ENCODE measurements at places on chromosomes 12 and 14.

DNA sequence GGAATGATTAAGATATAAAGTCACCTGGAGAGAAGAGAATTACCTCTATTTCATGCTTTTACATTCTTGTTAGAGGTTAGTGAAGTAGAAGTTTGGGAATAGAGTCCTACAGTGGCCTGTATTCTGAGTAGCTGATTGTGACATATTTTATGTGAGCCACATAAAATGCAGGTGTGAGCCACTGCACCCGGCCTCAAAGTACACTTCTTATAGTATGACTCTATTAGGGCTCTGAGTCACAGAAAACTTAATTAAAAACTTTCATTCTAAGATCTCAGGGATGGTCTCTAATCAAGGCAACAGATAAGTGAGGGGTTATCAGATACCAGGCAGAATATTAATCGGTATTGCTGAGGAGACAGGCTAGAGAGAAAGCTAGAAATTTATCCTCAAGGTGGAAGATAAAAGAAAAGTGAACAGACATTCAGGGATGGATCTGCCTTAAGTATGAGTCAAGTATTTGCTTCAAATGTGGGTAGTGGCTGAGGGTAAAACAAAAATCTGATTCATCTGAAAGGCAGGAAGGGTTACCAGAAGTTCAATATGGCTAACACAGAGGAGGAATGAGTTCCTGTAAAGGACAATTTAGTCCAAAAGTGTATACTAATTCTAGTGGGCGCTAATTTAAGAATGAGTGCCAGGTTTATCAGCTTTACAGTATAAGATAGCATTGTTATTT, 5.5 kb upstream of the G2E3 start:
- DNase-seq, result peak; percentile 53

DNA sequence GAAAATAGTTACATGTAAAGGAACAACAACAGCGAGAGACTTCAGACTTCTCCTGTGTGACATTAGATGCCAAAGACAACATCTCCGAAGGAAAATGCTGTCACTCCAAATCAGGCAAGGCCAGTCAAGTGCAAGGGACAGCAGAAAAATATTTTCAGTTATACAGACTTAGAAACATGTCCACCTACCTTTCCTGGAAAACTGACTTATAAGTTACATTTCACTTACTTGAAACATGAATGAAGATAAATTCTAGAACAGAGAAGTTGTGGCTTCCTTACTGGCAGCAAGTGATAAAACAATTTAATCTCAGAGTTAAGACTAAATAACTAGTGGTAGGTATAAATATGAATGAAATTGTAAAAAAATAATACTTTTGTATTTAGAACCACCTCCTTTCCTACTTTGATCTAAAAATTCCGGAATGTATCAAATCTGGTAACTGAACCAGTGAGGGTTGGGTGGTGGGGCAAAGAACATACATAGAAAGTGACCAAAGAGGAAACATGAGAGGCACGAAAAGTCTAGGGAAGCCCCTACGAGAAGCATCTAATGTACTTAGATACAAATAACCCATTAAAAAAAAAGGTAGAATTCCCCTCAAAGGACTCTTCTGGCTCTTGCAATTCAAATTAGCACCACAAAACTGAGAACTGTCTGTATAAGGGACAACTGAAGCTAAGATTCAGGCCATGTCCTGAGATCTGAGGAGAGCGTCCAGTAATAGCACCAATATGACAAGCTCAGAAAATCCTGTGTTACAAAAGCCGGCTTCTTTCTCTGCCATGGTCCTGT, 21.2 kb downstream of the MTHFD1 start:
- DNase-seq, result no peak

DNA sequence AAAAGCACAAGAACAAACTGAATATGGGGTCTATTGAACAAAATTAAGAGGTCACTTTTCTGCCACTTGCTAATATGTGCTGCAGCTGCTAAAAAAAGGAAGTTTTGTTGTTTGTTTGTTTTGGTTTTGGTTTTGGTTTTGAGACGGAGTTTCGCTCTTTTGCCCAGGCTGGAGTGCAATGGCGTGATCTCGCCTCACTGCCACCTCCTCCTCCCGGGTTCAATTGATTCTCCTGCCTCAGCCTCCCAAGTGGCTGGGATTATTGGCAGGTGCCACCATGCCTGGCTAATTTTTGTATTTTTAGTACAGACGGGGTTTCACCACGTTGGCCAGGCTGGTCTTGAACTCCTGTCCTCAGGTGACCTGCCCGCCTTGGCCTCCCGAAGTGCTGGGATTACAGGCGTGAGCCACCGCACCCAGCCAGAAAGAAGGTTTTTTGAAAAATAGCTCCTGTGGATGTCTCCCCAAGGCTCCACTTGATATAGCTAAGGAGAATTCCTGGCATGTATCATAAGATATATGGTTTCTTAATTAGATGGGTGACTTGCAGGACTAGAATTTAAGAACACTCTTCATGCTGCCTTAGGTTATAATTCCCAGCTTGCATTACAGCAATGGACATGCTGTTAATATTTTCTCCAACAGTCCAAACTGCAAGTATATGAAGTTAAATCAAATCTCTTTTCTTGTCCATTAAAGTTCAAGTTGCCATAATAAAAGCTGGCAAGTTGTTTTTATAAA, 237.6 kb upstream of the AMIGO2 start:
- DNase-seq, result no peak

GRCh38 chr14:76662580-76662979, 98.7 kb upstream of the VASH1 start:
- DNase-seq, result no peak

- no peak for DNase-seq
Measured at GRCh38 chr12:80837342-80837978, 100.3 kb downstream of the LIN7A start.

DNA sequence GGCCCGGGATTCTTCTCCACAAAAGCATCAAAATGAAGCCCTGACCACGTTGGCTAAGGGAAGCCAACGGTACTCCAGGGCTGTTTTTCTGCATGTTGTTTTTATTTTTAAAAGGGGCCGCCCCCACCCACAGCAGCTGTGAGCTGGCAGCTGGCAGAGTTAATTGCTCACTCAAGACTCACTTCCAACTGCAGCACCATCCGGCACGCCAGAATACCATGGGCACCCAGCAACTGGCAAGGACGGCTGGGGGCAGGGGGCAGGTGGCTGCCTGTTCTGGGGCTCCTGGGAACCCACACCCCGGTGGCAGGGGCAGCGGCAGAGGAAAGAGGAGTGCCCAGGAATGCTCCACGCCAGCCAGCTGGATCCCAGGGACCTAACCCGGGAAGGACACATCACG, 44.3 kb downstream of the NCOR2 start:
- peak; percentile 29 for DNase-seq

- no peak for DNase-seq
Measured at GRCh38 chr14:102593061-102593824, 794 bp downstream of the RCOR1 start.

GRCh38 chr12:92076101-92076500, 69.5 kb downstream of the BTG1 start:
- no peak for DNase-seq

DNA sequence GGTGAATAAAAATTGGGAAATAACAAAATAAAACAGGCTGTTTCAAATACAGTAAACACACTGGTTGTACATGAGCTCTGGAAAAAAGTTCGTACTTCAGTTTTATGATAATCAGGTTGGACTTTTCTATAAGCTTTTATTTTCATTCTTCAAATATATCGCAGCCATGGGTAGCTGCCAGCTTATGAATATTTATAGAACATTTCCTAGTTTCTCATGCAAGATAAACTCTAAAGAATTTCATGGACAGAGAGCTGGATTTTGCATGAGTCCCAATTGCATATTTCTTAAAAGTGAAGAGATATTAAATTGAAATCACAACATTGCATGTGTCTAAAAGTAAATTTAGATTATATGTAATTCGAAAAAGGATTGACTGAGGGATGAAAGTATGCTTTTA, 827.6 kb downstream of the SLC6A15 start:
- DNase-seq, result no peak

GRCh38 chr12:64681200-64682052, 71.1 kb downstream of the RASSF3 start:
- no peak for DNase-seq

GRCh38 chr12:6250343-6250742, 50.1 kb downstream of the CD9 start:
- no peak for DNase-seq

DNA sequence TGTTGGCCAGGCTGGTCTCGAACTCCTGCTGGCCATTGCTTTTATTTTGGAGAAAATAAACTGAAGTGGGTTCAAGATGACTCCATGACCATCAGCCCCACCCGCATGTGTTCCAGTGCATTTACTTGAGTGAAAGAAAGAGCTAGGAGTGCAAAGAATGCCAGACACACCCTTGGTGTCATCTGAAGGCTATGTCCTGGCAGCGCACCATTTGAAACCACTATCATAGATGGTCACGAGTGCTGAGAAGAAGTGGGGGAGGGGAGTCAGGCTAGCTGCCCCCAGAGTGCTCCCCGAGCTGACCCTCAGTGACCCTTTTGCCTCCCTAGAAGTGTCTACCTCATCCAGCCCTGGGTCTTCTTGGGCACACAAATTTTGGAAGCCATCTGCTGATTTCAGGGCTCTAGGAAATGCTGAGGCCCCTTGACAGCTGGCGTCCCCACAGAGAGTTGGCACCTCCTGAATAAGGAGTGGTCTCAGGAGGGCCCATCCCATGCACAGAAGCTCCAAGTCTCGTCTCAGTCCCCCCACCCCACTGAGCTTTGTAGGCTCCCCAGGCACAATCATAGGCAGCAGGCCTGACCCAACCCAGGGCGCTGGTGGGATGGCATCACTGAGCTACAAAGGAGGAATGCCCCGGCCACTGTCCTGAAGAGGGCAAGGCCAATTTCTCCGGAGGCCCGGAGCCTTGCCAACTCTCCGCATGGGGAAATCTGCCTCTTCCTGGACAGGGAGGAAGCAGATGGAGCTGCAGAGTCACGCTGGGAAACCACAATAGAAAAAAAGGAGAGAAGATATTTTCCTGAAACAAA, 28.0 kb downstream of the PXN start:
- no peak for DNase-seq

- no peak for DNase-seq
Measured at GRCh38 chr12:121718653-121719239, 6.2 kb downstream of the TMEM120B start.

DNA sequence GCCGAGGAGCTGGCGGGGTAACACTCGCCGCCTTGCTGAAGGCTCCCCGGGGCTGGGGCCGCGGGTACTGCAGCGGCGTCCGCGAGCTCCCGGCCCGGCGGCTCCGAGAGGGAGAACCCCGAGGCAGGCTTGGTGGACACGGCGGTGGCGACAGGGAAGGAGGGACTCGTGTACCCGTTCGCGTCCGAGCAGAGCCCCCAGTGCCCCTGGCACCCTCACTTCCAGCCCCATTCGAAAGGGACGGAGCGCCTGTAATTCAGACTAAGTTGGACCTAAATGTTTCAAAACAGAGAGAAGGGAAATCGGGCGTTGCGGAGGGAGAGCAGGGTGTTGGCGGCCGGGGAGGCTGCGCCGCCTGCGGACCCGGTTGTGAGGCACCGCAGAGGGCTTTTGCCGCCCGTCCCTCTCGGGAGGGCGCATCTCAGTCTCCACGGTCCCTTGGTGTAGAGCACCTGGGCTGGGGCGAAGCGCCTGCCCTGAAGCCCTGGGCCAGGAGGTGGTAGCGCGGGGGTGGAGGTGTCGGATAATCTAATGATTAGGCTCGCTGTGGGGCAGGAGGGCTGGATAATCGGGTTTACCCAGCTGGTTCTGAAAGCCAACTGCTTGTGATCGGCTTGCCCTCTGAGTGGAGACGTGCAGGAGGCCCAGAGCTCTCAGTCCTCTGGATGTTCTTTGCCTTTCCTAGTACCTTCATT, 771 bp downstream of the DAAM1 start:
- DNase-seq, result peak; percentile 74

GRCh38 chr12:119406308-119406707, 71.8 kb downstream of the CCDC60 start:
- DNase-seq, result no peak

GRCh38 chr14:104306450-104307040, 168.2 kb downstream of the KIF26A start:
- DNase-seq, result no peak

DNA sequence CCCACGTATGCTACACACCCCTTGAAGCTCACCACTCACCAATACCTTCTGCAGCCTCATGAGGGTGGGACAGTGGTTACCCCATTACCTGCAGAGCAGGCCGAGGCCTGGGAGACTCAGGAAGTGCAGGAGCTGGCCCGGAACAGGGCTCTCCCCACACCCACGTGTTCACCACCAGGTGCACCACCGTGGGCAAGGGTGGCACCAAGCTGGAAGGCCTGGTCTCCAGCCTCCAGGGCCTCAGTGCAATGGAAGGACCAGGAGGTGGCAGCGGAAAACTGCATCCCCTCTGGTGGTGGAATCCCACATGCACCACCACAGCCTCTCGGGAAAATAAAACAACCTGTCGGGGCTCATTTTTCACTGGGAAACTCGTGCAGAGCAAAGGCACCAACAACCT, 36.4 kb downstream of the ITPK1 start:
- DNase-seq, result no peak

GRCh38 chr14:91062600-91062999, 2.2 kb upstream of the RPS6KA5 start:
- DNase-seq, result no peak

GRCh38 chr14:50985124-50985858, 41.0 kb upstream of the PYGL start:
- DNase-seq, result no peak

GRCh38 chr14:53354336-53354735, 201.2 kb upstream of the DDHD1 start:
- no peak for DNase-seq

GRCh38 chr12:65229441-65229840, 49.0 kb upstream of the MSRB3 start:
- no peak for DNase-seq

- DNase-seq, result no peak
Measured at GRCh38 chr12:21699851-21700250, 42.2 kb upstream of the LDHB start.

- no peak for DNase-seq
Measured at GRCh38 chr14:59044707-59045106, 143.8 kb upstream of the DAAM1 start.

DNA sequence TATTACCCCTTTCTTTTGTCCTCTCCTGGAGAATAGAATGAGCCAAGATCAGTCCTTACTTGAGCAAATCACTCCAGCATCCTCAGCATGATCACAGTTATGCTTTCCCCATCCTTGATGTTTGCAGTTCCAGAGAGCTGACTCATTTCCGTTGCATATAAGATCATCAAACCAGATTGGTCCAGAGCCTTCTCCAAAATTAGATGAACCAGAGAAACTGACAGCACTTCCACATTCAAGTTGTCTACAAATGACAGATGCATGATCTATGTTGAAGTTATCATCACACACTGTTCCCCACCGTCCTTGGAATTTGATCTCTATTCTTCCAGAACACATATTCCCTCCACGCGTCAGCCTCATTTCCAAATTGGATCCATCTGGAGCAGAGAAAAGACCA, 4.8 kb downstream of the CD163 start:
- DNase-seq, result no peak

DNA sequence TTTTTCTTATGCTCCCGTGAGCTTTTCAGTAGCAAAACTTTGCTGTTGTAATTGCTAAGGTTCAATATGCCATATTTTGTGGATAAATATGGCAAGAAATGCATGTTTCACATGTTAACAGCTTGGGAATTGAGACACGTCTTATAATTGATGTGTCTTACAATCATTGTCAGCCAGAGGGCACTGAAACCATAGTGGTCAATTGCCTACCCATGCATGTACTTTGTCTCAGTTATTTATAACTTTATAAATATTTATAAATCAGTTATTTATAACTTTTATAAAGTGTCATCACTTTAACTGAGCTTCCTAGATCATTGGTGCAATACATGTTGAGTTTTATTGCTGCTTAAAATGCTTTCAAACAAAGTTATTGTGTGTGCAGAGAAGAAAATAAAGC, 82.0 kb downstream of the CATSPERB start:
- peak; percentile 23 for DNase-seq

GRCh38 chr14:37587881-37588666, 7.0 kb downstream of the FOXA1 start:
- DNase-seq, result no peak

- no peak for DNase-seq
Measured at GRCh38 chr12:70487440-70487839, 121.3 kb downstream of the KCNMB4 start.

All from kidney glomerular epithelial cell (primary cell).